Common myeloid progenitor, CD34-positive (primary cell): ENCODE measurements at places on chromosomes 12 and 14.

DNA sequence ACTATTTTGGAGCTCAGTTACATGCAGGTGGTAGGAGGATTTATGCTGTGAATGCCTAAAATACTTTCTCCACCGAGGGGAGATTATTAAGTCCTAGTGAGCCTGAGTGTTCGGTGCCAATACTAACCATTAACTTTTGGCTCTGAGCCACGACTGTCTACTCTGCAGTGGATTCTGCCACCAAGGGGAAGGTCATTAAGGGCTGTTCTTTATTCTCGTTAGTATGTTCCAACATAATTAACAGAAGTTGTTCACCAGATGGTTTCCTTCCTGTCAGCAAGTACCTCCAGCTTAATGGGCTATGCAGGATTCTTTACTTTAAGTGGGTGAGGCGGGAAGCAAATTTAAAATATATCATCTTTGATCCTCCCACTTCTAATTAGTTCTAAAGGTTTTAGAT lies 326.3 kb downstream of the BMP4 start:
- no peak for DNase-seq

DNA sequence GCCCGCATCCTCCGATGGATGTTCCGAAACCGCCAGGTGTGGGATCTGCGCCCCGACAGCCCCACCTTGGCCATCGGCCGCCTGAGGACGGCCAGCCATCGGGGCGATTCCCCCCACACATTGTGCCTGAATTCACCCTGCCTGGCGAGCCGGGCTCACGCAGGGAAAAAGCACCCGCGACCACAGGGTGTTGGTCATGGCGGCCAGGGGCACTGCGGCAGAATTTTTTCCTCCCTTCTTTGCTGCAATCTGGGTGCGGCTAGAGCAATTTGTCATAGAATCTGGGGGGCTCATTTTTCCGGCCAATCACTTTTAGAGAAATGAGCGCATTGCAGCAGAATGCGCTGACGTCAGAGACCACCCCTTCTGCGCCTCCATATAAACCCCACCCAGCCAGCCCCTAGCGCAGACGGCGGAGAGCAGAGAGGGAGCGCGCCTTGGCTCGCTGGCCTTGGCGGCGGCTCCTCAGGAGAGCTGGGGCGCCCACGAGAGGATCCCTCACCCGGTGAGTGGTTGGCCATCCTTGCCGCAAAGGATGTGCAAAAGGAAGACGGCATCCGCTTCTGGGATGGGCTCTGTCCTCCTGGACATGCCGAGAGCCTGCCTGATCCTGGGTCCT lies at the start of gene MEG3:
TSS of gene MEG3 (plus strand) at position 406 of the 619 bp plus-strand sequence.
- DNase-seq: peak; percentile 43

DNA sequence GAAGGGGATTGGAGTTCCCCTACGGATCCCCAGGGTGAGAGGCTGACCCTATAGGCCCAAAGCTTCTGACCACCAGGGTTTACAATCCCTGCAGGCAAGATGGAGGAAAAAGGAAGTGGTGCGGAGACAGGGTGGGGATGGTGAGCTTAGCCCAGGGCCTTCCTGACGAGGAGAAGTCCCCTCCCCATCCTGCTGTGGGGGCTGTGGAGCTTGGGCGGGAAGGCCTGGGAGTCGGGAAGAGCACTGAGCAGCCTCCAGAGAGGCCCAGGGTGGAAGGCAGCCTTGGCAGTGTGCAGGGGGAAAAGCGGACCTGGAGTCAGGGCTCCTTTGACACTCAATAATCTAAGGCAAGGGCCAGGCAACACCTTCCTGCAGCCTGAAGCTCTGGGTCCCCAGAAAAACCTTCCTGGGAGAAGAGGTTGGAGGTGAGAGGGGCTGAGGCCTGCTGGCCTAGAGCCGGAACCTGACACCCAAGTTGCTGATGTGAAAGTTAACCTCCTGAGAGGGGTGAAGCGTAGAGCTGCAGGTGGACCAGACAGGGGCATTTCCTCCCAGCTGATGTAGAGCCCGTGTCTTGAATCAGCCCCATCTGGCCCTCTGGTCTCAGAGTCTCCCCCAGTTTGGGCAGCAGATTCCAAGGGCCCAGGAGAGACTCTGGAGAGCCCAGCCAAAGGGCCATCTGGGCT lies 6.0 kb downstream of the HDAC7 start:
- no peak for DNase-seq

DNA sequence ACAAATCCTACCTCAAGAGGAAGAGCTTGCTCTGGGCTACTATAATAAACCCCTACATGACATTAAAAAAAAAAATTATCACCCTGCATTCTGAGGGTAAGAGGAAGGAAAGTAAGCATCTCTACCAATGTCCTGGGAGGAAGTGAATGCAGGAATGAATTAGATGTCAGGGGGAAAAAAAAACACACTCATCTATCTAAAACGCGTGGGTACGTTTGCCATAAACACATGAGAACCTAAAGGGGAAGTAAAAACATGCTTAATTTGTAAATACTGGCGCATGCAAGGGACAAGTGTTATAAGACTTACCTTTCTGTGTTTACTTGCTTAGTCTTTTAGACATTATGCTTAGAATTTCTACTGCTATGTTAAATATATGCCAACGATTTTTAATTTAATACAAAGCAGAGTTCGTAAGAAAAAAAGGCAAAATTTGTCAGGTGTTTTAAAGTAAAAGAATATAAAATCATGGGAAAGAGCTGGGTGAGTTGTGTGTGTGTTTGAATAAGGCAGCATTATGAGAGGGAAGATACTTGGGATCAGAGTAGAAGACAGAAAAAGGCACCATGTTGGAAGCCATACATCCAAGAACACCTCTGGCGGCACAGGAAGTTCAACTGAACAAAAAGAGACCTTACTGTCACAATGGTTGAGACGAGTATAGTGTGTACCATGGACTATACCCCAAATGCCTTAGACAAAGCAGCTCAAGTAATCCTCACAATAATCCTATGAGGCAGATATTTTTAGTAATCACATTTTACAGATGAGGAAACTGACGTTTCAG lies 1.5 kb downstream of the TMED8 start:
- peak; percentile 69 for DNase-seq

DNA sequence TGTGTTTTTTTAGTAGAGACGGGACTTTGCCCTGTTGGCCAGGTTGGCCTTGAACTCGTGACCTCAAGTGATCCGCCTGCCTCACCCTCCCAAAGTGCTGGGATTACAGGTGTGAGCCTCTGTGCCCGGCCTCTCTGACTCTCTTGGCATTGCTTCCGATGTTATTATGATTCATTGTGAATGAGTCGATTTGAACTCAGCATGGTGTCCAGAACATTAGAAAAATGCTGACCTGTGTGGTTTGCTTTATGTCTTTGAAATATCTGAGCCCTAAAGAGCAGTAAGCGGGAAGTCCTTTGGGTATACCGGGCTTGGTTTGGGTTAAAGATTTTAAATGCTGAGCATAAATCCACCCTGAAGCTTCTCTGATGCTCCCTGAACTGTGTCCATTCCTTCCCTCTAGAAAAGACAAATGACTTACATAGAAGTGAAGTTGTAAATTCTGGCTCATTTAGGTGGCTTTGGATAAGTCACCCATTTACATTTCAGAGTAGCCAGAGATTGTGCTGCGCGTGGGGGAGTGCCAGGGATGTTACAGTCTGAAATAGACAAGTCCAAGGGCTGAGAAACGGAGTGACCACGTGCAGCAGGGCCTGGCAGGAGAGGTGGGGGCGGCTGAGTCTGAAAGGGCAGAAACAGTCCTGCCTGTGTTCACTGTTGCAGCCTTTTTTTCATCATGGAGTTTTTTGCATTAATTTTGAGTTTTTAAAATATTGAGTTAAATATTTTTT lies 39.6 kb downstream of the SLC15A4 start:
- no peak for DNase-seq

- peak; percentile 49 for DNase-seq
These were observed 53.3 kb upstream of the CERS5 start for GRCh38 chr12:50220363-50220995.

DNA sequence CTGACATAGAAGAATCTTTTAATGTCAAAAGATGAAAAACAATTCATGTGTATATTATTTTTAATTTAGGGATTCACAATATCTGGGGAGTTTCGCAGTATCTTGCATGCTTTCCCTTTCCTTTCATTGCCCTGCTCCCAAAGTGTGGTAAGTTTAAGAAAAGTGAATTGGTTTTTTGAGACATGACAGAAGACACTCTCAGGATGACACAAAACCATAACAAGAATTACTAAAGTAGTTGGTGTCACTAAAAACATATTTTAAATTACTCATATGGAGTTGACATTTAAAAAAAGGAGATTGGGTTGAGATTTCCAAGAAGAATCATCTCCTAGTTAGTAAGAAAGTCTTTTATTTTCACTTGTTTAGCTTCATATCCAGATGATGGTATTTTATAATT lies 5.1 kb upstream of the PCNX1 start:
- no peak for DNase-seq

GRCh38 chr14:76113691-76114090 lies 38.0 kb upstream of the GPATCH2L start:
- no peak for DNase-seq

GRCh38 chr12:91061091-91061490 lies 3.3 kb upstream of the KERA start:
- DNase-seq: no peak

DNA sequence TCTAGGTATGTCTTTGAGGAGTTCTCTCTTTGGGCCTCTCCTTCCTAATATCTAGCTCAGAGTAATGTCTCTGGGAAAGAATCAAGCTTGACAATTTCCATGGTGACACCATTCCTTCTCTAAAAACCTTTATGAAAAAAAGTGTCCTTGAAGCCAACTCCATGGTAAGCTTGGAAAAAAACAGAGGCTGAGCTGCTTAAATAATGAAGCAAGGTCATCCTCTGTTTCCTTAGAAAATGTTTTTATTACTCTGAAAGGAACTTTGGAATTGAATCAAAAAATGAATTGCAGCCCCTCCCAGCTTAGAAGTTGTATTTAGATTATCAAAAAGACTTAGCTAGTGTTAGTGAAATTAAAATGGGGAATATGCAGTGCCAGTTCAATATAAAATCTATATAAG lies 166.1 kb upstream of the KITLG start:
- no peak for DNase-seq

DNA sequence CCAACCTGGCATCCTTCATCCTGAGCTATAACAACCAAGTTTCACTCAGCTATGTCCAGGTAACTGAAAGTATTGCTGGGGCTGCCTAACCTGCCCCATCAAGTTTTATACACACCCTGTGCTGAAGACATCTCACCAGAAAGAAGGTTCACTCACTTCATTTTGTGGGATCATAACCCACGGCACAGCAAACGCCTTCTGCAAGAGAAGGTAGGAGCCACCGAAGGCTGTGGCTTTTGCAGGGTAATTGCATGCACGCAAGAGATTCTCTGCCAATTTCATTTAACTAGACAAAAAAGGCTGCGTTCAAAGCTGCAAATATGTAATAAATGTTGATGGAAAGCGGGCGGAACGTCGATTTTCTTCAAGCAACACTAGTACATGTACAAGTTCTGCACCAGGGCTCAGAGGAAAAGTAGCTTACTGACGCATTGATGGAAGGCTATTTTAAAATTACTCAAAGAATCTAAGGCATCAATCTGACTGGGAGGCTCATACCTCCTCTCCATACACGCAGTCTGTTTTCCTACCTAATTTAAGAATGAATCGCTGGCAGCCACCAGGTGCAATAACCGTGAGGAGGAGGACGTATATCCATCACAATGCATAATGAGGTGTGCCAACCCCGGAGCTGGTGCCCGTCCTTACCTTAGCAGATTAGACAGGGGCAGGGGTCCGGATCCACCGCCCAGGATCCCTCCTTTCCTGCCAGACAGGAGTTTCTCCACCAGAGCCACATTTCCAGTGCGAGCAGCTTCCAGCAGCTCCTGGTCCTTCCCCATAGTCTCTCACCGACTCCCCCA lies 1.1 kb downstream of the ANKS1B start:
- DNase-seq: no peak

DNA sequence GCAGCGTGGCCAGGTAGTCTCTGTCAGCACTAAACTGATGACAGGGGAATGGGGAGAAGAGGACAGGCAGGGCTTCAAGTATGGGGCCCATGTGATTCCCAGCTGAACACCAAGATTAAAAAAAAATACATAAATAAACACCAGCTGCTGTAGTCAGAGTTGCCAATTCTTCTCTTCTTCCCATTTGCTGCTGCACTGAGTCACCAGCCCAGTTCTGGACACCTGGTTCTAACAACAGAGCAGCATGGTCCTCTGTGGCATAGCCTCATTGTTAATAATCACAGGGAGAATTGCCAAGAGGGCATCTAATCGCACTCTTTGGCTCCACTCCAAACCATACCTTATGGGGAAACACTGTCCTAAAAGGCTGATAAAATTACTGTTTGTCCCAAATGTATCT lies 15.1 kb downstream of the PPM1H start:
- DNase-seq: peak; percentile 54

DNA sequence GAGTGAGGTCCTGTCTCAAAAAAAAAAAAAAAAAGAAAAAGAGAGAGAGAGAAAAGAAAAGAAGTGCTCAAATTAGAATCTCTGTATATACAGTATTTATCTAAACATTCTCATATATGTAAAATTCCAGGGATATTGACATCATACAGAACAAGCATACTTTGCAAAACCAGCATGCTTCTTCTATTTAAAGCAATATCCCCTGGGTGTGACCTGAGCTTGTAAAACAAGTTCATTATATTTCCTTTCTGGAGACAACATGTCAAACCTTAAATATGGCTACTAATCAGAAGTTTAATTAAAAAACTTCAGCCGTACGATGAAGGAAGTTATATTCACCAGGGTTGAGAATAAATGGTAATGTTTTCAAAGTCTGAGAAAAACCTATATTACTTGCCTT lies 175.8 kb upstream of the HMGA2 start:
- DNase-seq: no peak

DNA sequence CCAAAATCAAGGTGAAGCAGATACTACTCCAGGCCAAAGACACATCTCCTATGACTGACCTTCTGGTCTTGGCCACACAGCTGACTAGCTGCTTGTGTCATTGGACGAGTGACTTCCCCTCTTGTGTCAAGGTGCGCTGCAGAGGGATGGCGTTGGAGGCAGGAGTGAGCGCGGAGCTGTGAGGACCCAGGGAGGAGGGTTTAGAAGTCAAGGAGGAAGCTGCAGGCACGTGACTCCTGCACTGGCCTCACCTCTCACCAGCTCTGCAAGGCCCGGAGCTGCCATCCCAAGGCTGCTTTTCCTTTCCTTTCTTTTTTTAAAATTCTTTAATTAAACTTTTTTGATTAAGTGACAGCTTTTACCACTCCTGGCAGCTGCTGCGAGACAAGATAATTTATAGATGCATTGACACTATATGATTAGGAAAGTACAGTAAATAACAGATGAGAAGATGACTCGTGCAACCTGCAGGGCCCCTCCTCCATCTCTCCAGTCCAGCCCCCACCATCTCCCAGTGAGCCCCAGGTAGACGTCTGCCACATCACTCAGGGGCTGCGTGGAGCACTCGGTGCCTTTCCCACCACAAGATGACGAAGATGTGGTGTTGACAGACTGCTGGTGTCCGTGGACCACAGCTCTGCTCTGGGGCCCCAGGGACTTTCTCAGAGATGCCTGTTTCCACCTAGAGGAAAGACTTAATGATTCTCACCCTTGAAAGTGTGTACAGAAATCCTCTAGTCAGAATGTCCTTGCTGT lies 350.6 kb downstream of the CACNA1C start:
- peak; percentile 36 for DNase-seq
